ENCODE measurements at places on chromosomes 7 and 10. TPM values are rescaled to one million over a fixed set of nuclear protein-coding genes. Genes with fewer than 3 reads are reported as not detected.

TBX20 gene
- total RNA-seq = 13.5 TPM

MYH16 gene
- 0.08 TPM for total RNA-seq

PRKG1 gene
- 76.2 TPM for total RNA-seq

GHRHR gene
- not detected for total RNA-seq

RABGEF1 gene
- total RNA-seq = 25.6 TPM

Data from smooth muscle cell of the coronary artery (primary cell).